NCI-H460 (cell line): ENCODE measurements at places on chromosomes 4 and X. TPM values are rescaled to one million over a fixed set of nuclear protein-coding genes. Genes with fewer than 3 reads are reported as not detected.
A peak's percentile ranks its signal among the peaks of the same experiment; 100 is the strongest.

DNA sequence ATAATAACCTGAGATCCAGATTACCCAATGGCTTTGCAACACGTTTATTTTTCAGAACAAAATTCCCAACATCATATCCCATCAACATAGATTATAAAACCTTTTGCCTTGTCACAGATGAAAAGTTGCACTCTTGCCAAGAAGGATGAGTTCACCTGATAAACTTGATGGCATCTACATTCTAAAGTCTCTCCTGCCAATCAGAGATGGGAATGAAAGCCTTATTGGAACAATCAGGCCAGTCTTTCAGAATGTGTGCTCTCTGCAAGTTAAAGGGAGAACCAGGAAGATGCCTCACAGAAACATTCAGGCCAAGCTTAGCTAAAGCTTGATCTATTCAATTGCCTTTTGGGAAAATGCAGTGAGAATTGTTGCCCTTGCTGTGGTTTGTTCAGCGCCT, 1.3 kb downstream of the LPAR4 start:
- no peak for DNase-seq

DNA sequence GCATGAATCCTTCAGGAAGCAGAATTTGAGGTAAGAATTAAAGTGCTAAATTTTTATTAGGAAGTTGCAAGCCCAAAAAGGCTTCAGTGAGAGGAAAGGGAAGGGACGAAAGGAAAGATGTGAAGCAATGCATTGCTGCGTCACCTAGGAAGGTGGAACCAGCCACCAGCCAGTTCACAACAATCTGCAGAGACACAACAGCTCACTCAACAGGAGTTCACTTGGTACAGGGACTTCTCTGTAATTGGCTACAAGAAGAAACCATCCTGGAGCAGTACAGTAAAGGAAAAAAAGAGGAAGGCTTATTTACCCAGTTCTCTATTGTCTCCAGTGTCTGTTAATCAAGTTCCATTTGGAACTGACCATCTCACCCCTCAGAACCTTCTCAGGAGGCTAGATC, 157.6 kb downstream of the HNRNPD start:
- no peak for DNase-seq

DNA sequence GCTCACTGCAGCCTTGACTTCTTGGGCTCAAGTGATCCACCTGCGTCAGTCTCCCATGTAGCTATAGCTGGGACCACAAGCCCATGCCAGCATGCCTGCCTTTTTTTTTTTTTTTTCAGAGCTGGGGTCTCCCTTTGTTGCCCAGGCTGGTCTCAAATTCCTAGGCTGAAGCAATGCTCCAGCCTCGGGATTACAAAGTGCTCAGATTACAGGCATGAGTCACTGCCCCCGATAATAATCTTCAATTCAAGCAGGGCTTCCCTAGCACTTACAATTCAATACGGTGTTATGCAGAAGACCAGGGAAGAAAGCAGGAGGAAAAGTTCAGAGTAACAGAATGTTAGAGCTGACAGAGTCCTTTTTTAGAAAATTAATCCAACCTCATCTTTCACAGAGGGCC, 26.1 kb downstream of the OTOP1 start:
- no peak for DNase-seq

GRCh38 chrX:9737363-9737762, 28.3 kb downstream of the GPR143 start:
- DNase-seq = no peak

DNA sequence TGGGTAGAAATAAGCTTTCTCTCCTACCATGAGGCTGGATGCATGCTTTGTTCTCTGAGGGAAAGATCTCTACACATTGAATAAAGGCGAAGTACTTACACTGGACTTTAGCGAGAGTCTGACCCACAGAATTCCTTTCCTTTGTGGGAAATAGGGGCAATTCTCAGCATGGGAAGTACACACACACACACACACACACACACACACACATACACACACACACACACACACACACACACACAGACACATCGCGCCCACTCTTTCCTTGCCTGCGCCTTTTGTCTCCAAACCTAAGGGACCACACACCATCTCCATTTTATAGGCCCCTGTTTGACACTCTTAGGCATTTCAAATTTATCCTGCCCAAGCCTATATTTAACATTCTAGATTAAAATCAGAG, 83.8 kb downstream of the LUZP4 start:
- no peak for DNase-seq

- peak; percentile 26 for DNase-seq
Observed at GRCh38 chr4:73593631-73594241, 26.5 kb downstream of the RASSF6 start.

GRCh38 chrX:40326186-40326965, 228.6 kb upstream of the BCOR start:
- no peak for DNase-seq

DNA sequence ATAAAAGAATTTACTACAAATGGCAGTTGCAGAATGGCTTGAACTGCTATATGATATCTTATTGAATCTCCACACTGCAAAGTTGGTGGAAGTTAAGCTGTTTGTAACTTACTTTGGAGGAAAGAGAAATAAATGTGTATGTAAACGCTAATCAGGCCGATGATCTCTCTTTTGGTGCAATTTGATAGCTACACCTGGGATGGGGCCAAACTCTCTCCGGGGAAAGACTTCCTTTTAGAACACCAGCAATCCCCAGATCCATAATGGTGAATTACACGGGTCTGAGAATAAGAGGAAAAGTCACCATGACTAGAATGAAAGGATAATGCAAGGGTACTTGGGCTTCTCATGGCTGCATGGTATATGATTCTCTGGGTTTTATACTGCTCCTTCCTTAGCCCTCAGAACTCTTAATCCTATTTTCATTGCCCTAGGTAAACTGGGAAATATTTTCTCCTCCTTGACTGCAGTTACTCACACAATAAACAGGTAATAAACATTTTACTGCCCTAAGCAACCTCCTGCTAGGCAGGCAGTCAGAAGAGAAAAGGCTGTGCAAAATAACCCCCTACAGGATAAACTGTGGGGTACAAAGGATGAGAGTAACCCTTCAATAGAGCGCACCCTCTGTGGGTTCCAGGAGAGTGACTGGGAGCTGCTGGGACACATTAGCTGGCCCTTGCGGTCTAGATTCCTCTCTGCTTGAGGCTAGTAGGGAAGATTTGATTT, 109.3 kb downstream of the MGST2 start:
- DNase-seq = no peak

DNA sequence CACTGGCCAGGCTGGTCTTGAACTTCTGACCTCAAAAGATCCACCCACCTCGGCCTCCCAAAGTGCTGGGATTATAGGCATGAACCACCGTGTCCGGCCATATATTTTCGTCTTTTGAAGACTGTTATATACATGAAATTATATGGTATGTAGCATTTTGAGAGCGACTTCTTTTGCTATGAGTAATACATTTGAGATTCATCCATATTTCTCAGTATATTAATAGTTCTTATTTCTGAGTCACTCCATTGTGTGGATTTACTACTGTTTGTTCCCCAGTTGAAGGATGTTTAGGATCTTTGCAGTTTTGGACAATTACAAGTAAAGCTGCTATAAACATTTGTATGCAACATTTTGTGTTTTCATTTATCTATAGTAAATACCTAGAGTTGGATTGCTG, 34.9 kb downstream of the GNL3L start:
- DNase-seq = no peak

DNA sequence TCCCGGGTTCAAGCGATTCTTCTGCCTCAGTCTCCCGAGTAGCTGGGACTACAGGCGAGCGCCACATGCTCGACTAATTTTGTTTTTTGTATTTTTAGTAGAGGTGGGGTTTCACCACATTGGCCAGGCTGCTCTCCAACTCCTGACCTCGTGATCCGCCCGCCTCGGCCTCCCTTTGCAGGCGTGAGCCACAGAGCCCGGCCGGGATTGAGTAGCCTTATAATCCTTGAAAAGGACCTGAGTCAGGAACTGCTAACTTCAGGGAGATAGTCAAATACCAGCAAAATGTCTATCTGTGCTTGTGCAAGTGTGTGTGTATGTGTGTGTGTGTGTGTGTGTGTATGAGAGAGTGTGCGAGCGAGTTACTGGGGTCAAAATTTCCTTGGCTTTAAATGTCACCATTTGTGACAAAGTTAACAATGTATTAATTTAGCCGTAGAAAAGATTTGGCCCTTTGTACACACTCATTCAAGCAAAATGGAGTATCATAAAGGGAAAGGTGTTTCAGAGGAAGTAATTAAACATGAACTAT, 1.8 kb upstream of the KDM6A start:
- DNase-seq = no peak

- no peak for DNase-seq
Observed at GRCh38 chr4:185958094-185958747, 110.7 kb upstream of the TLR3 start.

DNA sequence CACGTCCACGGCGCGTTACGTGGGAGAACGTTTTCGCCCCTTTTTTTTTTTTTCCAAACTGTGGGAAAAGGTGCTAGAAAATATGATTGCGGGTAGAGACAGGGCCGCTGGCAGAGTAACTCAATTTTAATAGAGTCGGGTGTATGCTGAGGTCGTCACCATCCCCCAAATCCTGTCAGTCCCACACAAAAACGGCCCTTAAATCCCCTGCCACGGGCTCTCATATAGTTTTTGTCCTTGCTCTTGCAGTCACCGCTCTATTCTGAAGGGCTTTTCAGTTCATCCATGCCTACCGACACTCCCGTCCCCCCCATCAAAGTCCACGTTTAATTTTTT, 796 bp upstream of the MED14 start:
- DNase-seq = no peak

DNA sequence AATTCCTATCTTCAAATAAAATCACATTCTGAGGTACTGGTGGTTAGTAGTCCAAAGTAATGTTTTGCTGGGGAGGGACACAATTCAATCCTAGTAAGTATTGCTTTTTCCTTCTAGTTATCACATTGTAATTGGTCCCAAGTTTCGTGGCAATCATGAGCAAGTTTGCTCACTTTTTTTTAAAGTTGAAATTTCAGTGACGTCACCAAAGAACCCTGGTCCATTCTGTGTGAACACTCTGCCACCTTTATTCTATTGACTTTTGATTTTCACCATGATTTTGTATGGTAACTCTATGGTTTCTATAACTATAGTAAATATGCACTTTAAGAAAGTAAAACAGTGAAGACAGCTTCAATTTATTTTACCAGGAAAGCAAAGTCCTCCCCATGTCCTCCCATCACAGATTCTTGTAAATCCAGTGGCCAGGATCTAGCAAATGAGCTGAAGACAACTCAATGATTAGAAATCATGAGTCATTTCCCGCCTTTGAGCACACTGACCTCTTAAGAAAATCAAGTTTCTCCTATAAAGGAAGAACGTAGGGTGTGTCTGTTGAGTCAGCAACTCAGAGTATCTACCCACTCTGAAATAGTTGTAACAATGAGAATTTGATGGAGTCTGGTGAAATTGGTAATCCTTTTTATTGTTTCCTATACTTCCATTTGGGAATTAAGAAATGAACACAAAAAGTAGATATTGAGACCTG, 1306.6 kb upstream of the PABPC4L start:
- peak; percentile 74 for DNase-seq

GRCh38 chr4:109994415-109994827, 81.7 kb downstream of the EGF start:
- DNase-seq = no peak

GRCh38 chr4:163833669-163834068, 339.2 kb downstream of the TMA16 start:
- DNase-seq = no peak

GRCh38 chrX:136745215-136746173, 35.2 kb downstream of the ARHGEF6 start:
- no peak for DNase-seq

- DNase-seq = no peak
Observed at GRCh38 chrX:53659039-53659438, 27.5 kb downstream of the HUWE1 start.

Gene DCAF12L2
- 1.2 and 1.3 TPM in 2 replicates for total RNA-seq

GRCh38 chrX:127011629-127012028, 192.1 kb downstream of the PRR32 start:
- DNase-seq = no peak

Gene GC
- not detected in 2 replicates for total RNA-seq

- DNase-seq = no peak
Observed at GRCh38 chrX:53223955-53224859, 800 bp downstream of the KDM5C start.

GRCh38 chr4:183098019-183098722, 886 bp upstream of the WWC2 start:
- peak; percentile 18 for DNase-seq

DNA sequence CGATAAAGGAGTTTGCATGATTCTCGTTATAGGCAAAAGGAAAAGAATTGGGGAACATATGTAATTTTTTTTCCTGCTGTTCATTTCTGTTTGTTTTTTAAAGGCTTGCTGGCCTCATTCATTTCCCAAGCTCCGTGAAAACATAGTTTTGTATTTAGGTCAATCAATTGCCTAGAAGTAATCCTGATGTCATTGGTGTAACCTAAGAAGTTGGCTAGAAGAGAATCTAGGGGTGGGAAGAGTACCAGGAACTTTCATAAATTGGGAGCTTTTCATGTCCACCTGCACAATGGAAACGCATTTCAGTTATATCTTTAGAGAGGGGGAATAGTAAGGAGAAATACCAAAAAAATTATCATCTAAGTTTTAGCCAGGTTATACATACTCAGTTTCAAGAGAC, 3.8 kb downstream of the RAPGEF2 start:
- no peak for DNase-seq

GRCh38 chrX:13939741-13940597, 89.7 kb downstream of the GEMIN8 start:
- DNase-seq = no peak

- no peak for DNase-seq
Observed at GRCh38 chr4:16125571-16126445, 42.0 kb upstream of the PROM1 start.

GRCh38 chrX:38172596-38172995, 48.1 kb downstream of the SRPX start:
- DNase-seq = no peak

Gene CBLL2
- not detected in 2 replicates for total RNA-seq

Gene PRSS48
- total RNA-seq = not detected in 2 replicates

DNA sequence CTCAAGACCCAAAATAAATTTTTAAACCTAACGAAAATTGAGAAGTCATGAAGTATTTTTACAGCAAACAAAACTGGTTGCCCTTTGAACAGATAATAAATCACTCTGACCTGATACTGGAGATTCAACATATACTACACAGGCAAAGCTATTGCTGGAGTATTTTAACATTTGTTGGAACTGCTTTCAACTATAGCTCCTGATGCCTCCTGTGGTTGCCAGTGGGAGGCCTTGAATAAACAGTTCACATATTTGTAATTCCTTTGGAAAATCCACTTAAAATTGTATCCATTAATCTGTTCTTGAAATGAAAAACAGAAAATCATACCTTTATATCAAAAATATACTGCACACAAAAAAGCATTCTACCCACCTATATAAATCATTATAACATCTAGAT, 605.1 kb downstream of the KCTD8 start:
- DNase-seq = no peak

Gene ZNF185
- 1.3 and 1.4 TPM in 2 replicates for total RNA-seq

Gene TRIM75
- total RNA-seq = not detected in 2 replicates

- no peak for DNase-seq
Observed at GRCh38 chr4:90105274-90105673, 21.9 kb upstream of the CCSER1 start.

Gene NLGN3
- 0.58 and 0.69 TPM in 2 replicates for total RNA-seq

GRCh38 chr4:48546336-48546735, 56.3 kb downstream of the ZAR1 start:
- peak; percentile 30 for DNase-seq

Gene EDA2R
- total RNA-seq = 30.6 and 32.2 TPM in 2 replicates
